ENCODE measurements at places on chromosomes 6 and 20.

- no peak for DNase-seq
Measured at GRCh38 chr6:16978686-16979085, 123.2 kb upstream of the STMND1 start.

DNA sequence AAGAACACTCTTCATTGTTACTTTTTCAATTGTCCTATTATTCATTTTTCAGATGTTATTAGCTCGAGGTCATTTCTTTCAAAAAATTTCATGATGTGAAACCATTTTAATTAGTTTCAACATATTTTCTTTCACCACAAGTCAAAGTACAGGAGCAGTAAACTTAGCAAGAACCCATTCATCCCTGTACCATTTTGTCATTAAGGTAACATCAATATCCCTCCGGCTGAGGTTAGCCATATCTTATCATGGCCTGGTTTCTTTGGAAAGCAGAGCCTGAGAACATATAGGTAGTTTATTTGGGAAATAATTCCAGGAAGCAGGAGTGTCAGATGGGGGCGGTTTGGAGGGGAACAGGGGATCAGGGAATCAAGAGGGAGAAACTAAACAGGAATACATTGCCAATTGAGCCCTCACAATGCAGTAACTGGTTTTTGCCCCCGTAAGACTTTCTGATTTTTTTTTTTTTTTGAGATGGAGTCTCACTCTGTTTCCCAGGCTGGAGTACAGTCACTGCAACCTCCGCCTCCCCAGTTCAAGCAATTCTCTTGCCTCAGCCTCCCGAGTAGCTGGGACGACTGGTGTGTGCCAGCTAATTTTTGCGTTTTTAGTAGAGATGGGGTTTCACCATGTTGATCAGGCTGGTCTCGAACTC is 83.7 kb downstream of the MKKS start:
- no peak for DNase-seq

GRCh38 chr6:14804001-14804784 is 441.7 kb upstream of the JARID2 start:
- DNase-seq: no peak

DNA sequence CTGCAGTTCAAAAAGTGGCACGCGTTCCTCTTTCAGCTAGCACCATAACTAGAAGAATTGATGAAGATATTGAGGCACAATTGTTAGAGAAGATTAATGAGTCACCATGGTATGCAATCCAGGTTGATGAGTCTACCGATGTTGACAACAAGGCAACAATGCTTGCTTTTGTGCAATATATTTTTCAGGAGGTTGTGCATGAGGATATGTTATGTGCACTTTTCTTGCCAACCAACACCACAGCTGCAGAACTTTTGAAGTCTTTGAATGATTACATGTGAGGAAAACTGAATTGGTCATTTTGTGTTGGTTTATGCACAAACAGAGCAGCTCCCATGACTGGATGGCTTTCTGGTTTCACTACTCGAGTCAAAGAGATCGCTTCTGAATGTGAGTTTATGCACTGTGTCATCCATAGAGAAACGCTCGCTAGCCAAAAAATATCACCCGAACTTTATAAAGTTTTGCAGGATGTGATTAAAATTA is 129.3 kb upstream of the SLC24A3 start:
- DNase-seq: no peak

- no peak for DNase-seq
Measured at GRCh38 chr6:98525860-98526259, 308.5 kb upstream of the POU3F2 start.

GRCh38 chr6:77019081-77019480 is 444.2 kb downstream of the HTR1B start:
- no peak for DNase-seq

DNA sequence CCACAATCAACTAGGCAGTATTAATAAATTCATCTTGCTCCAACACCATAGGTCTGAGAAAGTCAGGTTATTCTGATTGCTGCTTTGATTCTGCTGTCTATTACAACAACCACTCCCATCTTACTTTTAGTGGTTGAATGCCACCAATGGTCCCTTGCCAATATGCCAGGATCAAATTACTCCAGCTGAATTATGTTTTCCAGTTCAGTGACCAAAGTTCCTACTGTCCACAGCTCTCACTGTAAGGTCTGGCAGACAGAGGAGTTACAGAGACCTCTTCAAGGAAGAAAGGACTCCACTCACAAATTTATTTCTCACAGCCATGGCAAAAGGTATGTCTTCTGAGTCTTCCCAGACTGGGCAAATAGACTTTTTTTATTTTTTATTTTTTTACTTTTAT is 557.0 kb downstream of the HAO1 start:
- no peak for DNase-seq

- no peak for DNase-seq
Measured at GRCh38 chr6:34526241-34526972, 29.7 kb downstream of the SPDEF start.

DNA sequence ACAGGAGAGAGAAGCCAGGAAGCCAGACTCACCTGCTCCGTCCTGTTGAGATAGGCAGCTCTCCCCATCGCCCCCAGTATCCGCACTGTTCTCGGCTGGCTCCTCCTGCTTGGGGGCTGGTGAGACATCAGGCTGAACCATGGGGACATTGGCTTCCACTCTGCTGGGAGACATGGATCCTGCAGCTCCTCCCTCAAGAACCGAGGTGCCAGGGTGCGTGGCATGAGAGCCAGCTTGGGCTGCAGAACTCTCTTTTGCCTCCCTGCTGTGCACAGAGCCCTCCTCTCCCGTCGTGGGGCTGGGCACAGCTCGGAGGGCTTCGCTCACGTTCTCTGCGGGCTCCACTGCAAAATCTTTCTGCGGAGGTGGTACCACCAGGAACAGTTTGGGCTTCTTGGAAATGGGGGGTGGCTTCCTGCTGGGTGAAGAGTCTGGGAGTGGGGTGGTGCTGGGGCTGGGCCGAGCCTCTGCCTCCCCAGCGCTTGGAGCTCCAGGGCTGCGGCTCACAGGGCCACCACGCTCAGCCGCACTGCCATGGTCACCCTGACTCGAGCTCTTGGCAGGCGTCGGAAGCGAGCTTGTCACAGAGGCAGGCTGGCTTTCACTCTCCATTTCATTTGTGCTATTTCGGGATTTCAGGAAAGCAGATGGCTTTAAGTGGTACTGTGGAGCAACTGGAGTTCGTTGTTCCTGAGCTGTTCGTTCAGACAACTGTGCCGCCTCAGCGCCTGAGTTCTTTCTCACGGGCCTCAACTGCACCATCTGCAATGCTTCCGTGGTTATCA is 26.5 kb downstream of the HEBP2 start:
- no peak for DNase-seq

- no peak for DNase-seq
Measured at GRCh38 chr20:6566821-6567220, 200.7 kb upstream of the BMP2 start.

DNA sequence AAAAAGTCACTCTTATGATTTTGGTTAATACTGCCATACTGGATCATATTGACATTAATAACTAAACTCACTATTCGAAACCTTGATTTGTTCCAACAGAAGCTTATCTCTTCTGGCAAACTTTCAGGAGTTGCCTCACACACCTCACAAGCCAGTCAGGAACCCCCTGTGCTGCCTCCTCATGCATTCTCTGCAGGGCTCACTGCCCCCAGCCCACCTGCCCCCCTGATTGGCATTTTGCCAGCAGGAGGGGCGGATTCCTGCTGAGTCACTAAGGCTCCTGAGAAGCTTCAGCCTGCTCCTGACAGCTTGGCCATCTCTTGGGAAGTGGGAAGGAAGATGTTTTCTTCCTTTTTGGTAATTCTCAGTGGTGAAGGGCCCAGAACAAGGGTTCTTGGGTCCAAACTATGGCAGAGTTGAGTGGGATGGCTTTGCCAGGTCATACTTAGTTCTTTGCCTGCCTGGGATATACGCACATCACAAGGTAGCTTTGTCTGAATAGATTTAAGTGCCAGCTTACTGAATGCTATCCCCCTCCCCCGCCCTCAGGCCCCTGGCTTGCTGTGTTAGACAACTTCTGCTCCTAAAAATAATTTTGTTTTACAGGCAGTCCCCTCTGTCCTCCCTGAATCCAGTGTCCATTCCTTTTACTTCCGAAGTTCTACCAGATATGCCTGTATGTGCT is 31.4 kb downstream of the SLC35F1 start:
- DNase-seq: no peak

DNA sequence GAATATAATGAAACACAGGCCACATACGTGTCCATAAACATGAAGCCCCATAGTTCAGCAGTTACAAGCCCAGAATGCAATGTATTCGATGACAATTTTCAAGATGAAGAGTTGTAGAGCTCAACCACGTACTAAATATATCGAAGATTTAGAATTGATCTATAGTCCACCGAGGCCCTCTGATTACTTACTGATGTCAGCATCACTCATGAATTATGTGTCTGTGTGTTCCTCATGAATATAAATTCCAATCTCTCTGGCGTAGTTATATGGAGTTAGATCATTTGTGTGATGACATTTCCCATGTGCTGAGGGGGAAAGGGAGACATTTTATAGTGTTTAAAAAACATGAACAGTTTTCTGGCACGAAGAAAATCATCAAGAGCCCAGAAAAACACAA is 97.5 kb downstream of the PFDN4 start:
- DNase-seq: no peak

DNA sequence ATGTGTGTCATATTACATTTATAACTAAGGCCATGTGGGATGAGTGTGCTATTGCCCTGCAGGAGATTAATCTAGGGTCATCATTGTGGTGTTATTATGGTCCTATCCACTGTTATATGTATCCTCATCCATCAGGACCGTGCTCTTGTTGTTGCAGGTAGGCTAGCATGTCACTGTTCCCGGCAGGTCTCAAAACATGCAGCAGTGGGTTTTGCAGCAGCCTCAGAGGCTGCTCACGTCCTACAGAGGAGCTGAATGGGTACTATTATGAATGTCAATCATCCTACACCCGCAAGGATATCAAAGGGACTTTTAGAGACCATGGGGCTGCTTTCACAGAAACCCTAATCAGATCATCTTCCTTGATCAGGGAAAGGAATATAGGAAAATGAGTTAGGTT is 318.2 kb downstream of the SAMD5 start:
- DNase-seq: no peak

DNA sequence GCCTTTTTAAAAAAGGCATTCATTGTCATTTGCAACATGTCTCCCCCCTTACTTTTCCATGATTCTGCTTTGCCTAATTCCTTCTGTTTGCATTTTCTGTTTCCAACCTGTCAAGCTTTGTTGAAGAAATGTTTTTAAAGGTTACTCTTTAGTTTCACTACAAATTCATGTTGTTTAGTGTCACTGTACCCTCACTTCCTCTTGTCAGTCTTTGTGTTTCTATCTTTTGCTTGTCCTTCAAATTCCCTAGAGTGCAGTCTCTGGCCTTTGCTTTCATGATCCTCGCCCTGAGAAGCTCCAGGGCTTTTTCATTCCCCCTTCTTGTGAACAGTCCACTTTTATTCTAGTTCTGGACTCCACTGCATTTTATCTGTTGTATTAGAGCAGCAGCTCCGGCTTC is 90.6 kb downstream of the MAP3K4 start:
- no peak for DNase-seq

DNA sequence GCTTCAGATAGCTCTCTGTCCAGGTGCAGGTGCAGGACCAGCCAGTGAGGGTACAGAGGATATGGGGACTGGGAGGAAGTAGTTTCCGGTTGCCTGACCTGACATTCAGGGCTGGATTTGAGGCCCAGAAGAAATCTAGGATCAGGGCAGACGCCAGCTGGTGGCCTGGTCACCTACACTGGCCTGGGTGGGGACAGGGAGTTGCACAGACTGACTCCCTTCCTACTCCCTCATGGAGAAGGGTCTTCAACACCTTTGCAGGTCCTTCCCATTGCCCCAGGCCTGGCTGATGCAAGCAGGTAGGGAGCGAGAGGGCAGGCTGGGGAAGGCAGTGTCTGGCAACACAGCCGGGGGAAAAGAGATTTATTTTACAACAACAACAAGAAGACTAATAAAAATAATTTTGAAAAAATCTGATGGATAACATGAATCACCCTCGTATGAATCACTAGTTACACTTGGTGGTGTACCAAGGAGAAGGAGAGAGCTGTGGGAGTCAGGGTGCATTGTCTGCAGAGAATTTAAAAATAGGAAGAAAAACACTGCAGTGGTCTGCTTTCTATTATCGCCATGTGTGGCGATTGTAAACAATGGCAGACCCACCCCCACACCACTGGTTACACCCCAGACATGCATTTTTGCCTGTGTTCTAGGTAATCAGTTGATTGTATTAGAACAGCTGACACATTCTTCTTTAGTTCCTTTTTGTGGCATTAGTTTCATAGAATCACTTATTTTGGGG is 62.3 kb upstream of the SNX9 start:
- DNase-seq: peak; percentile 49

GRCh38 chr6:91730710-91731109 is 1143.8 kb upstream of the MAP3K7 start:
- DNase-seq: no peak

DNA sequence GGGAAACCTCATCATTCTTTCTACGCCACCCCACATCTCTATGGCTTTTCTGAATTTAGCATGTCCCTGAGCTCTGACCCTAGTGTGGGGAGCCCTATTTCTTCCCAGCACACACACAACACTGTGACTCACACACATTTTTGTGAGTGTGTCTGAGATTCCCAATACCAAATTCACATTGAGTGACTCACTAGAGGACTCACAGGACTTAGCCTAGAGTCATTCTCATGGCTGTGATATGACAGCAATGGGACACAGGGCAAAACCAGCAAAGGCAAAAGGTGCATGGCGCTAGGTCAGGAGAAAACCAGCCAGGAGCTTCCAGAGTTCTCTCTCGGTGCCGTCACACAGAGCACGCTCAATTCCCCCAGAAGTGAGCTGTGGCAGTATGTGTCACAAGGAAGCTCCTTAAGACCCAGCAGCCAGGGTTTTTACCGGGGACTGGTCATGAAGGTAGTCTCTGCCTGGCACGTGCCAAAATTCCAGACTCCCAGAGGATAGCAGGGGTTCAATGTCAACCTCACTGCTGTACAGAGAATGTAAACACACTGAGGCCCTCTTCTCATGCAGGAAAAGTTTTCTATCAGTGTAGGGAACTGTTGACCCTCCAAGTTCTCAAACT is 6.2 kb downstream of the CSTL1 start:
- no peak for DNase-seq

DNA sequence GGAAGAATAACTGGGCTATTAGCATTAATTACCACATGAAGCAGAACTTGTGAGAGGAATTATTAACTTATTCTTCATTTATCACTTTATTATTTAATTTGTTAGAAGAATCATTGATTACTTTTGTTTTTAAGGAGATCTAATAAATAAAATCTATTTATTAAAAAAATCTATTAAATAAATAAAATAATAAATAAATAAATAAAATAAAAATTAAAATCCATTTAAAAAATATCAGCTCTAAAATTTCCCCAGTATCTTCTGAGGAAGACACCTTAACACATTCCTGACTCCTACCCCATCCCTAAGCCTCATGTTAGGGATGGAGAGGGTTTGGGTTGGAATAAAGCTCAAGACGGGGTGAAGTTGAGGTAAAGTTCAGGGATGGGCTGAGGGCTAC is 231.4 kb downstream of the CLIC5 start:
- no peak for DNase-seq

GRCh38 chr6:92125681-92126080 is 1293.7 kb downstream of the EPHA7 start:
- DNase-seq: no peak

- DNase-seq: peak; percentile 36
Measured at GRCh38 chr20:10316582-10316981, 98.0 kb downstream of the SNAP25 start.
